Stimulated activated CD4-positive, alpha-beta T cell treated with anti-CD3 and anti-CD28 coated beads, Interleukin-1b, Interleukin-23, amount 100 ng/mL, for 1 hour (primary cell): ENCODE measurements at places on chromosomes 13 and 19.

DNA sequence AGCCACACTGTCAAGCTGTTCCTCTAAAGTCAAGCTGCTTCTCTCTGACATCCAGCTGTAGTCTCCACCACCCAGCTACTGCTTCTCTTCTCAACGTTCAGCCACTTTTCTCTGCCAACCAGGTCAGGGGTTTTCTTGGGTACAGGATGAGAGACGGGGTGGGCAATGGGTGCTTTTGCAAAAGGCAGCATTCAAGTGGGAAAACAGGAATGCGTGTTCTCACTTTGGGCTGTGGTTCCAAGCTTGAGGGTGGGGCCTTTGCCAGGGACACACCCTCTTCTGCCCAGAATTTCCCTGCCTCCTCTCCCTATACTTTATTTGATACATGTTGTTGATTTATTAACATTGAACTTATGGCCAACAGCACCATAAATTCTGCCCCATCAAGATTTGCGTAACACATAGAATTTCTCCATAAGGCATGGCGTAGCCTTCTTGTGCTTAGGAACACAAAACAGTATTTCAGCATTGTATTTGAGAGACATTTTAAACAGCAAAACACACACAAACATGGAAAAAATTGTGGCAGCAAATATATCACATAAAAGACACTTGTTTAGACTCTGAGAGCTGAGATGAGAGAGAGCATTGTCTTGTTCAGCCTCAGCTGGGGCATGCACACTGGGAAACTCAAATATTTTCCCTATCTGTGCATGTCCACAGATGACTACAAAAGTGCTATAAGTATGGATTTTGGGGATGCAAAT, 392.8 kb downstream of the SLITRK6 start:
- DNase-seq = no peak

DNA sequence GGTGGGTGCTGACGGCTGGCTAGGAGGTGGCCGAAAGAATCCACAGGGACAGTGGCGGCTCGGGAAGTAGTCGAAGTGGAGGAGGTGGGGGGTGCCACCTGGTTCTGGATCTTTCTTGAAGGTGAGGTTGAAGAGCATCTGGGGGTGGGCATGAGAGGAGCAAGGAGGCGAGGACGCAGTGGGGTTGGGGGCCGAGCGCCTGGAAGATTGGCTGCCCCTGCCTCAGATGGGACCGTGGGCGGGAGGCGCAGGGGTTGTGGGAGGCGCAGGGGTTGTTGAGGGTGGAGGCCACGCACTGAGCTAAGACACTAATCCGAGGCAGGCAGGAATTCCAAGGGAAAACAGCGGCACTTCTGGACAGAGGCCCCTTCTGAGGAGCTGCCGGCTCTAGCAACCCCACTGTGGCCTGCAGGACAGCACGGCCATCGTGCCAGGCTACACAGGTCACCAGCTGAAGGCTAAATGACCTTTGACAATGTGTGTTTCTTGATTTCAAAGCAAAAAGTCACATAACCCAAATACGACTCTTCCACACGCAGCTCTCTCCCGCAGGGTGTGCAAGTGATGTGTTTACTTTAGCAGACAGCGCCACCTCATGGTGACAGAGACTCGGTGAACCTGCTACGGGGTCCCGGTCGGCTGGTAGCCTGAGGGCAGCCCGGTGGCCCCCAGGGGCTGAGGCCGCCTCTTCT, 44.1 kb upstream of the RANBP3 start:
- peak; percentile 55 for DNase-seq

- no peak for DNase-seq
Measured at GRCh38 chr19:6685962-6686627, 16.1 kb upstream of the TNFSF14 start.

- no peak for DNase-seq
Measured at GRCh38 chr13:105144020-105144419, 1391.4 kb downstream of the EFNB2 start.

DNA sequence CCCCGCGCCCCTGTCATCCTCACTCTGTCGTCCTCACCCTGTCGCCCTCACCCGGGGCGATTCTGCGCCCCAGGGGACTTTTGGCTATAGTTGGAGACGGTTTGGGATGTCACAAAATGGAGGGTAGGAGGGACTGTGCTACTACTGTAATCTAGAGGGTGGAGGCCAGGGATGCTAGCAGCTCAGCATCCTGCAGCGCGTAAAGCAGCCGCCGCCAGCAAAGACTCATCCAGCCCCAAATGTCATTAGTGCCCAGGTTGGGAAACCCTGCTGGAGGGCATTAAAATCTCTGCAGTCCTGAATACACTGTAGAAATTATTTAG, 362 bp downstream of the ZNF557 start:
- no peak for DNase-seq

GRCh38 chr19:10818301-10819123, 17.5 kb downstream of the TMED1 start:
- no peak for DNase-seq

GRCh38 chr19:4851551-4852290, 15.7 kb downstream of the PLIN3 start:
- DNase-seq = peak; percentile 30

DNA sequence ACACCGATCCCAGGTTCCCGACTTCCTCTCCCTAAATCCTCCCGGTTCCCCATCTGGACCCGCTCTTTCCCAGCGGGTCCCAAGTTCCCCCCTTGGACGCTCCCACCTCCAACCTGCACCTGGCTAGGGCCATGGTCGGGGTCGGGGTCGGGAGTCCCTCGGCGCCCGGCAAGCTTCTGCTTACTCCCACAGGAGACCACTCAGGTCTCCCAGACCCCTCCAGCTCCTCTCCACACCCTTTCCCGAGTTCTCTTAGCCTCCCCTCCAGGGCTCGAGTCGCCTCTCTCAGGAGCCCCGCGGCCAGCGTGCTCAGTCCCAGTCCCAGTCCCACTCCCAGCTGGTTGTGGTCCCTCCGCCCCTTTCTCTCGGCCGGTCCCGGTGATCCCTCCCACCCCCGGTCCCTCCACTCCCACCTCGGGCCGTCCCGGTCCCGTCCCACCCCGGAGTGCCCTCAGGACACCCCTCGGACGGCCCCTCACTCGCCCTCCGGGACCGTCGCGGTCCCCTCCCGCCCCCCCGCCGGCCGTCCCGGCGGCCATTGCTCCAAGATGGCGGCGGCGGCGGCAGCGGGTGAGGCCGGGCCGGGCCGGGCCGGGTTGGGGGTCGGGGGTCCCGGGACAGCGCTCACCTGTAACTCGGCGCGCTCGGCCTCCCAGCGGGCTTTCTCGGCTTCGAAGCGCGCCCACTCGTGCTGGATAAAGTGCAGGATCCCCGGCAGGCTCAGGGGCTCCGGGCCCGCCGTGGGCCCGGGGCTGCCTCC, at the start of gene FKRP:
FKRP (plus strand) TSS at position 537 of the 760 bp plus-strand sequence. CDS start 9,394 bp downstream, outside the sequence.
- DNase-seq = no peak

- no peak for DNase-seq
Measured at GRCh38 chr13:77034881-77035280, 7.9 kb upstream of the FBXL3 start.

GRCh38 chr19:52689843-52690368, 44.9 kb downstream of the ZNF611 start:
- no peak for DNase-seq

GRCh38 chr13:105665284-105665683, 870.2 kb downstream of the EFNB2 start:
- DNase-seq = no peak

- no peak for DNase-seq
Measured at GRCh38 chr13:78228211-78228610, 309.6 kb upstream of the EDNRB start.

GRCh38 chr13:49351871-49352270, 92.0 kb downstream of the CAB39L start:
- no peak for DNase-seq

GRCh38 chr19:16327911-16328823, 3.5 kb downstream of the KLF2 start:
- DNase-seq = no peak

- no peak for DNase-seq
Measured at GRCh38 chr13:35765941-35766340, 289.5 kb upstream of the MAB21L1 start.

DNA sequence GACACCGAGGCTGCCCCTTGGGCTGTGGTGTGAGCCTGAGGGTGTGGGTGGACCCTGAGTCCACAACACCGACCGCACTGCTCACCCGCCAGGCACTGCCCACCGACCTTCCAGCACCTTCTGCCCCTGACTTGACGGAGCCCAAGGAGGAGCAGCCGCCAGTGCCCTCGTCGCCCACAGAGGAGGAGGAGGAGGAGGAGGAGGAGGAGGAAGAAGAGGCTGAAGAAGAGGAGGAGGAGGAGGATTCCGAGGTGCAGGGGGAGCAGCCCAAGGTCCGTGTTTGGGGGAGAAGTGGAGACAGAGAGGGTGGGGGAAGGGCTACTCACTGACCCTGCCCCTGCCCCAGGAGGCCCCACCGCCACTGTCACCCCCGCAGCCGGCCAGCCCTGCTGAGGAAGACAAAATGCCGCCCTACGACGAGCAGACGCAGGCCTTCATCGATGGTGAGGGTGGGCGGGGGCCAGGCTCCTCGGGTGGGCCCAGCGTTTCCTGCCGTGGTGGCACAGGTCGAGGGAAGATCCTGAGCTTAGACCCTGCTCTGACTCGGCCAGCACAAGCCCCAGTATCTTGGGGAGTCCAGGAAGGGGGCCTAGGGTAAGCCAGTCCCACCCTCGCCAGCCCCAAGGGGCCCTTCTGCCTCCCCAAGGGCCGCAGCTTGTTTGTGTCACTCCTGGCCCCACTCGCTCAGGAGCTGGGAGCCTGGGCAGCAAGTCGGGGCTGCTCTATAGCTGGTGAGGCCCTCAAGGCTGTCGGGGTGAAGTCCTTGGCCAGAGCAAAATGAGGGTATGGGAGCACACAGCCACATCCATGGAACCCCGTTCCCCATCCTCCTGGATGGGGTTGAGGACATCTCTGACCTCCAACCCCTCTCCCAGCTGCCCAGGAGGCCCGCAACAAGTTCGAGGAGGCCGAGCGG, 12.2 kb downstream of the PRKCSH start:
- DNase-seq = no peak

- no peak for DNase-seq
Measured at GRCh38 chr19:17205237-17206140, 9.7 kb upstream of the USE1 start.

DNA sequence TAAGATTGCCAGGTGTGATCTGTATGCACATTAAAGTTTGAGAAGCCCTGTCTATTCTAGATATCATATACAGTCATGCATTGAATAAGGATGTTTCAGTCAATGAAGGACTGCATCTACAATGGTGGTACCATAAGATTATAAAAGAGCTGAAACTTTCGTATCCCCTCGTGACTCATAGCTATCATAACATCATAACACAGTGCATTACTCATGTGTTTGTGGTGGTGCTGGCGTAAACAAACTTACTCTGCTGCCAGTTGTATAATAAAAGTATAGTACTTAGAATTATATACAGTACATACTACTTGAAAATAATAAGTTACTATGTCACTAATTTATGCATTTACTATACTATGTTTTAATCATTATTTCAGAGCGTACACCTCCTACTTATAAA, 489.3 kb downstream of the GPC6 start:
- DNase-seq = no peak

DNA sequence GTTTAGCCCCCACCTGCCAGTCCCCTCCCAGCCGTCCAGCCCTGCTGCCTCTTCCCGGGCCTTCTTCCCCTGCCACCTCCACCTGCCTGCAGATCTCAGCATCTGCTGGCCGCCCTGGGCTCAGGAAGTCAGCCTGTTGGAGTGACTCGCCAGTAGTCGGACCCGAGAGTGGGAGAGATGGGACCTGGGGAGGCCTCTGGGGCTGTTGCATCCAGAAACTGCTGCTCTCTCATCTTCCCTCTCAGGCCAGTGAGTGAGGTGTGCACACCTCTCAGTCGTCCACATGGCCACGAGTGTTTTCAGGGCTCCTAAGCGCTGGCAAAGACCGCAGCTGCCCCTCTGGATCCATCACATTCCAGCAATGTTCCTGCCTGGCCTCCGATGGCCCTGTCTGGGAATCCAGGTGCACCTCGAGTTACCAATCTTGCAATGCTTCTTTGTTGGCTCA, 151.8 kb upstream of the SOX1 start:
- DNase-seq = no peak

GRCh38 chr19:56314018-56314380, 640 bp downstream of the ZSCAN5A start:
- no peak for DNase-seq

- no peak for DNase-seq
Measured at GRCh38 chr13:110705356-110705825, 525 bp downstream of the CARS2 start.

DNA sequence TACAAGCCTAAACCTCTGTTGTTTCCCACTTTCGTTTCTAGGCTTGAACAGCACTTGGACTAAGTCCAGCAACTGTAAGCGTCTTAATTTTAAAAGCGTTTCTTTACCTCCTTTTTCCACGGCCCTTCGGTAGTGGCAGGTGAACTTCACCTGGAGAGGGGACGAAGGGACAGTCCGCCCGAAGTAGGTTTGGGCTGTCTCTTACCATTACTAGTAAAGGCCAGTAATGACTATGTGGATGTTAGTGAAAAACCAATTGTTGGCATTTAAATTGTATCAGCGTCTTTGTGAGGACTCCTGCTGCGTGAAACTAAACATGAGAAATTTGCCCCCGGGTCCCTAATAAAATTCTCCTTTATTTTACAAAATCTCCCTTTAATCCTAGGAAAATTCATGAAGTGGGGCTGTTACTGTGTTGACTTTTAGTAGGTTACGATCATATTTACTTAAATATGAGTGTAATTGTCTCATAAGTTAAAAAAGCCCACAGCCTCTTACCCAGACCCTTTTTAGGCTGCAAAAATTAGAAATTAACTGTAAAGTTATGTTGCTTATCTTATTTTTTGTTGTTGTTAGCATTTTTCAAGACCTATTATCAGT, 983 bp downstream of the ITM2B start:
- DNase-seq = no peak

- DNase-seq = no peak
Measured at GRCh38 chr13:23866420-23867026, 22.7 kb downstream of the MIPEP start.

DNA sequence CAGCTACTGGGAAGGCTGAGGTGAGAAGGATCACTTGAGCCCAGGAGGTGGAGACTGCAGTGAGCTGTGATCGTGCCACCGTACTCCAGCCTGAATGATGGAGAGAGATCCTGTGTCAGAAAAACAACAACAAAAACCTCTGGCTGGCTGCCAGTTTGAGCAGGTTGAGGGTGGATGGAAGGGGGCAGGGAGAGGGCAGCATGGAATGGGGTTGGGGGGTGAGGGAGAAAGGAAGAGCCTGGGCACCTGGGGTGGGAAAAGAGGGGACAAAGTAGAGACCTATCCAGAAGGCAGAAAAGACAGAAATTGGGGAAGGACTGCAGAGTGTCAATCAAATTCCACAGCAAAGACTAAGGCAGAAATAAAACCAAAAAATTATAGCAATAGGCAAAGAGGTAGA, 4.7 kb downstream of the SLC1A5 start:
- no peak for DNase-seq

GRCh38 chr13:112775791-112776279, 86.0 kb downstream of the ATP11A start:
- no peak for DNase-seq

GRCh38 chr19:41734585-41734984, 20.7 kb upstream of the CEACAM6 start:
- no peak for DNase-seq

GRCh38 chr13:91053318-91054065, 294.0 kb upstream of the MIR17HG start:
- DNase-seq = no peak

- no peak for DNase-seq
Measured at GRCh38 chr13:39929583-39929982, 274.1 kb downstream of the COG6 start.

GRCh38 chr13:99908140-99908803, 63.3 kb downstream of the ZIC5 start:
- no peak for DNase-seq
